ENCODE measurements at places on chromosomes 7 and 10.

GRCh38 chr10:131981429-131982184 lies at the start of gene BNIP3:
Gene BNIP3, minus strand, starts transcription at chr10:131981923. Its CDS starts 117 bp downstream, at chr10:131981806.
- no peak for DNase-seq

- no peak for DNase-seq
Measured at GRCh38 chr10:22554461-22555182, 159.8 kb downstream of the PIP4K2A start.

GRCh38 chr10:26855186-26855585 lies 5.6 kb downstream of the ABI1 start:
- DNase-seq: no peak

GRCh38 chr10:4663162-4663992 lies 162.6 kb upstream of the AKR1E2 start:
- no peak for DNase-seq

GRCh38 chr7:140557069-140557468 lies 77.8 kb upstream of the MKRN1 start:
- DNase-seq: no peak

DNA sequence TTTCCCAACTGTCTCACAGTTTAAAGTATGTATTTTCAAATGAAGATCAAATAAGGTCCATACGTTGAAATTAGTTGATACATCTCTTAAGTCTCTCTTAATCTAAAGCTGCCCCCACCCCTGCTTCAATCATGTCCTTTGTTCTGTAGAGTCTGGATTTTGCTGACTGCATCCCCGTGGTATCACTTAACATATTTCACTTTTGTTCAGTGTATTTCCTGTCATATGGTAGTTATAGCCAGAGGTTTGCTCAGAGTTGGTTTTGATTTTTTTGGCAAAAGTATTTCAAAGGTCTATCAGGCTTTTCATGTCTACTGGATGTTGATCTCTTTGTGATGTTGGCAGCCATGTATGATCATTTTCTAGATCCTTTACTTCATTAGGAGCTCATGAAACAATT lies 54.4 kb upstream of the ARID5B start:
- no peak for DNase-seq

DNA sequence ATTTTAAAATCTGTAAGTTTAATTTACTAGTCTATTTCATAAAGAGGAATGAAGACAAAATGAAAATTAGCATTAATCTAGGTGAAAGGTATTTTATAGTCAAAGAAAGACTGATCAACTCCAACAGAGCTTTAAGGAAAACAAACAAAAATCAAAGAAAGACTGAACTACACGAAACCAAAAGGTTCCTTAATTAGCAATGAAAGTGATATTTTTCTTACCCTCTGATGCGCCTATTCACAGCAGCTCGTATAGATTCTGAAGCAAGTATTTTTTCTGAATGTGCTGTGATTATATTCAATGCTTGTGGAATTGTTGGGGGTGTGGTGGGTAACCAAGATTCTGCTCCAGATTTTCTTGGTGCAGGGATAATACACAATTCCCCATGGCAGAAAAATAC lies 11.8 kb downstream of the ECD start:
- no peak for DNase-seq

- DNase-seq: no peak
Measured at GRCh38 chr10:9792181-9792580, 1225.5 kb upstream of the CELF2 start.

DNA sequence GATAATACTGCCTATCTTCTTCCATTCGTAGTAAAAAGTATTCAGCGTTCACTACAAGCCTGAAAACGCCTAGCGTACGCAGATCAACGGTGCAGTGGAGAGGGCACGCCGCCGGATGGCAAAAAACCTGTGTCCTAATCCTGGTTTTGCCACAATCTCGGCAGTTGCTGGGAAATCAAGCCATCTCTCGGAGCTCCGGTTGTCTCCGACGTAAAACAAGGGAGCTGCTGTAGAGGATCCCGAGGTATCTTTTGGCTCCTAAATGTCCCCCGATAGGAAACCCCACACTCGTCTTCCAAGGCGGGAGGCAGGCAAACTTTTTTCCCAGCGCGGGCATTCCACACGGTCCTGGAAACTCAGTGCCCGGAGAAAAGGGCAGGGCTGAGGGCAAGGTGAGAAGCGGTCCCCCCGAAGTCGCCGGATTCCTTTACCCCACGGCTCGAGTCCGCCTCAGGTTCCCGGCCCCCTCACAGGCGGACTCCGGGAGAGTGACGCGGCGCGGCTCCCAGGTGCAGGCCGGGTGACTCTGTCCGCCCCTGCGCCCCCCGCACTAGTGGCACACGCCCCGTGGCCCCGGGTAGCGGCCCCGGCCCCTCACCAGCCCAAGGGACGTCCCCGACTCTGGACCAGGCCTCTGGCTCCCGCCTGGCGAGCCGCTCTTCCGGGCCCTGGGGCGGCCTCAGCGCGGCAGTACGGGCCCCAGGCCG lies 649 bp downstream of the IDE start:
- no peak for DNase-seq

- DNase-seq: no peak
Measured at GRCh38 chr7:47664650-47665195, 82.8 kb upstream of the TNS3 start.

- no peak for DNase-seq
Measured at GRCh38 chr7:28054531-28055160, 125.9 kb downstream of the JAZF1 start.

GRCh38 chr7:37467002-37467401 lies 18.3 kb upstream of the ELMO1 start:
- DNase-seq: no peak

DNA sequence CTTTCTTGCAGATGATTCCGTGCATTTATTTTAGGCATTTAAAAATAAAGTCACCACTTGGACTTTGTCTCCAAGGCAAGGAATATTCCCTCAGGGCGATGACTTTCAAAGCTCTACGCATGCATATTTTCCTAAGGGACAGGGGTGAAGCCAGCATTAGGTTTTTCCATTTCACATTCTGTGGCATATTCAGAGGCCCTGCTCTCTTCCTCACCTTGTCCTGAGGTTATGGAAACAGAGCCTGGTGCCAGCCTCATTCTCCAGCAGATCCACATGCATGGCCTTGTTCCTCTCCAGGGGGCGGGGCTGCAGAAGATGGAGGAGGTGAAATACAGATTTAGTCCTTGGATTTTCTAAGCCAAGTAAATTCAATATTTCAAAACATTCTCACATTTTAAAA lies 11.6 kb upstream of the LYZL1 start:
- no peak for DNase-seq

DNA sequence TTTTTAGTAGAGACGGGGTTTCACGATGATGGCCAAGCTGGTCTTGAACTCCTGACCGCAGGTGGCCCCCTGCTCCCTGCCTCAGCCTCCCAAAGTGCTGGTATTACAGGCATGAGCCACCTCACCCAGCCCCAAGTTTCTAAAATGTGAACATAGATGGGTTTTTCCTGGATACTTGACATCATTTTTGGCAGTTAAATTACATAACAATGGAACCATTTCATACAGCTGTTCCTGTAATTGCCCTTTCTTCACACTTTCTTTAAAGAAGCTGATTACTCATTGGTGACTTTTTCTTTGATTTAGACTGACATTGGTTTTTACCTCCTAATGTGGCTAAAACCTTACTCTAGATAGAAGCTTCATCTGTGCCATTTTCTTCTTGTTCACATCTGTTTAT lies 5.9 kb downstream of the ZKSCAN1 start:
- DNase-seq: no peak

GRCh38 chr7:91566402-91566732 lies 302.1 kb downstream of the FZD1 start:
- DNase-seq: no peak

DNA sequence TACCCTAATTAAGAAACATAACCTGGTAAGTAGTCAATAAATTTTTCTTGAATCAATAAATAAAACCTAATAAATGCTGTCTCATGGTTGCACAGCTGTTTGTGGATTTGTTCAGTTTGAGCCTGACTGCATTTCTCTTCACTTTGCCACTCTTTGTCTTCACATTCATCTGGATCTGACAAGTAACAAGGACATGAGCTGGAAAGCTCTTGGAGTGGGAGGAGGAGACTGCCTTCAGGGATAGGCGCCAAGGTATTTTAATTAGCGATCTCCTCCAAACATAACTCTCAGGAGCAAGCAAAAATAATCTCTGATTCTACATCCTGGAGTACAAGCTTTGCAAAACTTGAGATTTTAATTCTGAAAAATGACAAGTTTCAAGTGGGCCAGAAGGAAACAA lies 251.0 kb downstream of the BMPER start:
- DNase-seq: no peak

GRCh38 chr10:46226900-46227558 lies 59.8 kb upstream of the ANTXRL start:
- no peak for DNase-seq

GRCh38 chr7:150871601-150872000 lies 19.3 kb downstream of the AOC1 start:
- DNase-seq: no peak

- no peak for DNase-seq
Measured at GRCh38 chr10:53434413-53434812, 661.8 kb upstream of the MBL2 start.

DNA sequence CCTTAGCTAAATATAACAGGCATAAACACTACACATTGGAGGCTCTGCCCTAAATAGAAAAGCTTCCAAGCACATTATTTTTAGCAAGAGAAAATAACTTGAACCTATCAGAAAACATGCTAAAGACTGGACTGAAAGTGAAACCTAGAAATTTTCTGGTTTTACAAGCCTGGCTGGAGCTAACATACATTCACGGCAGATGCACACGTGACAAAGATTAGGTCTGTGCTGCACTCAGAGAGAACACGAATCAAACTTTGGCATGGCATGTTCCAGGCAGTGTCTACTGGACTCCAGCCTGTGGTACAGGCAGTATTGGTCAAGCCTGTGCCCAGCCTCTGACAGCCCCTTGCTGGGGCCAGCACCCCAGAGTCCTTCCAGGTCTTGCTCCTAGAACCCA lies 94.1 kb upstream of the PCBD1 start:
- no peak for DNase-seq

- no peak for DNase-seq
Measured at GRCh38 chr10:73032536-73032935, 64.1 kb downstream of the P4HA1 start.

GRCh38 chr10:51459476-51459875 lies 239.9 kb downstream of the CSTF2T start:
- no peak for DNase-seq

Data from SIG-M5 (cell line).